ENCODE measurements at places on chromosomes 1 and 21.

DNA sequence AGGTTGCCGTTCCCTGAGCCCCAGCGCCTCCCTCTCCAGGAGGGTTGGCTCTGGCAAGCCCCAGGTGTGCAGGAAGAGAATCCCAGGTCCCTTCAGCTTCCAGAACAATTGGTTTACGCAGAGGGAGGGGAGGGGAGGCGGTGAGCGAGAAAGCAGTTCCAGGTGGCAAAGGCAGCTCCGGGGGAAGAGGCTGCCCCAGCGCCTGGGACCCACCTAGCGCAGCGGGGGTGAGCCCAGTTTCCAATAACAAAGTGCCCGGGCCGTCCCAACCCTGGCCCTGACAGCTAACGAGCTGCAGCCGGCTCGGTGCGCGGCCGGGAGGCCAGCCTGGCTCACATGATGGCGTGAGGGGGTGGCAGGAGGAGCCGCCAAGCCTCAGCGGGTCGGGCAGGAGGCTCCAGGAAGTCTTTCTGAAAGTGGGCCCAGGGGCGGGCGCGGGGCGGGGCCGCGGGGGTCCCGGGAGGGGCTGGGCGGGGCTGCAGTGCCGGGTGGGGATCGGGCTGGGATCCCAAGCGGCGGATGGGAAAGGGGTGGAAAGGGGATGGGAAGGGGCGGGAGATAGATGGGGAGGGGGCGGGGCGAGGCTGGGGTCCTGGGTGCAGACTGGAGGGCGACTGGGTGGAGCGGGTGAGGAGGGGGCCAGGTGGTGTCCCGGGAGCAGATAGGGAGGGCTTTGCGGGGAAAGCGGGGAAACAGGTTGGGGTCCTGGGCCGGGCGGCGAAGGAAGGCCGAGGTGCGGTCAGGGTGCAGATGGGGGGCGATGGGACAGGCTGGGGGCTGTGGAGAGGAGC, 22.8 kb downstream of the DHRS3 start:
- no peak for DNase-seq

GRCh38 chr1:58441699-58442098, 104.8 kb downstream of the OMA1 start:
- DNase-seq, result no peak

DNA sequence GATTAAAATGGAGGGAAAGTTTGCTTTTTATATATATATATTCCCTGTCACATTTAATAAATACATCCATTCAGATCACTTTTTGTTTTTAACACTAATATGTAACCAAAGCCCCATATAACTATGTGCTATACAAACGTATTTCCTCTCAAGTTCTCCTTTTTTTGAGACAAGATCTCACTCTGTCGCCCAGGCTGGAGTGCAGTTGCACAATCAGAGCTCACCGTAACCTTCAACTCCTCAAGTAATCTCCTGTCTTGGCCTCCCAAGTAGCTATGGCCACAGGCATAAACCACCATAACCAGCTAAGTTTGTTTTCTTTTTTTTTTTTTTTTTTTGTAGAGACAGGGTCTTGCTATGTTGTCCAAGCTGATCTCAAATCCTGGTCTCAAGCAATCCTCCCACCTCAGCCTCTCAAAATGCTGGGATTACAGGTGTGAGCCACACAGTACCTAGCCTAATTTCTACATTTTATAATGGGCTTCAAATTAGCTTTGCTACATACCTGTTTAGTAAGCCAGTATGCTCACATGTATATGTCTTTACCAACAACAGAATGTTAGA, 120.0 kb downstream of the TGFBR3 start:
- DNase-seq, result no peak

DNA sequence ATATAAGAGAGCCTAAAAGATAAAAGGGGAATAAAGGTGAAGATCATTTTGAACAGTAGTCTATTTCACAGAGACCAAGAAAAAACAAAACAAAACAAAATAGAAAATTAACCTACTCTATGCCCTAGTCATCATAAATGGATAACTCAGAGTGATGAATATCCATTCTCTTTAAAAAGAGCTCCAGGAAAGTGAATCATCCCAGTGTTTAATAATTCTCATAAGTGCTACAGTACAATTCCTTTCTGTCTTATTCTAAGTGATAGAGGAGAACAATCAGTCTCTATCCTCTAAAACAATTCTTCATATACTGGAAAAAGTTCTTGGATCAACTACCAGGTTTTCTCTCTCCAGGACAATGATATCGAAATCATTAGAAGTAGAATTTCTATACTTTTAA, 45.8 kb downstream of the GDAP2 start:
- DNase-seq, result no peak

DNA sequence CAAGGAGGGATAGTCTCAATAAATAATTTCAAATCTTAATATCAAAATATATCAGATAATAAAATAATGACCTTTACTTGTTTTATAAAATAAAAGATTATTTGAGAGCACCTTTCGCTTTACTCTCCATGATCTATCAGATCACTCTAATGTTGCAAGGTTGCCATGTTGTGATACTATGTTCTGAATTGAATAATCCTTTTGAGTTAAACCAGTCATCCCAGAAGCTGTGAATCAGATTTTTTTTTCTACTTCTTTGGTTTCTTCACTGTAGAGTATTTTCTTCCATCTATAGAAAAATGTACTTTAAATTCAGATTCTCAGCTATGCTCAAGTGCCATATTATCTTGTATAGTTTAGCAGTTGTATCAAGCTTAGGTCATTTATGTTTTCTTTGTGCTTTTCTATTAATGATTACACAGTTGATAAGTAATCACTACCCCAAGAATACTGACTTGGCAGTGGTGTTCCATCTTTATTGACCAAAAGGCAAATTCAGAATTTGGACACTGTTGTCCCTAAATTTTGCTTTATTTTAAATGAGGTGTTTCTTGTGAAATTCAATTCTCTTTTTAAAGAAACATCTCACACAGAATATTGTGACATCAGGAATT, 32.9 kb downstream of the BRDT start:
- DNase-seq, result no peak

DNA sequence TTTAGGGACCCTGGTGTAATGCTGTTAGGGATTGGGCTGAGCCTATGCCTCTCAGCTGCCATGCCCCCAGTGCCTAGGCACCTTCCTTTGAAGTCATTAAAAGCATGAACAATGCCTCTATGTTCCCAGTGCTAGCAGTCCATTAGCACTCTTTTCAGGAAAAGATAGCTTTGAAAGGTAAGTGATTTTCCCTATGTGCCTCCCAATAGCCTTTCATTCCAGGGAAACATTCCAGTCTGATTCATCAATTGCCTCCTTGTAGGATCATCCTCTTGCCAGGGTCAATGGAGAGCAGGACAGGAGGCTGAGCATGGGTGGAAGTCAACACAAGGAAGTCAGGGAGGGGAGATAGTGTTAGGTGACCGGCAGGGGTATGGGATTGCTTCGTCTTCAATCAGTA, 8.6 kb upstream of the IGSF21 start:
- no peak for DNase-seq

DNA sequence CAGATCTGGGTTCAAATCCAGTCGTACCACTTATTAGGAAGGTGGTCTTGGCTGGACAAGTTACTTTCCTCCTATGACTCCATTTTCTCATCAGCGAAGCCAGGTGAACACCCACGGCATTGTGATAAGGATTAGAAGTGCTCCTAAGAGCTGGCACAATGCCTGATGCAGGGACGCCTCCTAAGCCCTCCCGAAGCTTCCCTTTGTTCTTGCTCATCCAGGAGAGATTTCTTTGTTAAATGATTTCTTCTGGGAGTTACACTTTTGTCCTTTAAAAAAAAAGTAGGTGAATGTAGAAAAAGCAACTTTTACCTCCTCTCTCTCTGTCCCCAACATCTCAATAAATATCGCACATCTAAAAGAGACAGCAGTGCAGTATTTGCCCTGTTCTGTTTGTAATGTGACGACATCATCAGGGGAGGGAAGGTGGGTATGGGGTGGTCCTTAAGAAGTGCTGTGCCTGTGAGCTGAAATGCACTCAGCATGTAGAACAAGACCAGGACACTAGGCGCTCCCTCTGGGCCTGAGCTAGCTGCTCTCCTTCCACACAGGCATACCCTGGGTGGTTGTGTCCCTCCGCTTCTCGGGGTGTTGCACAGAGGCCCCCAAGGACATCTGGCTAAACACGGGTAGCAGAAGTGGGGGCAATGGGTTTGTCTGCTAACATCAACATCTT, 43.9 kb downstream of the SUSD4 start:
- no peak for DNase-seq

DNA sequence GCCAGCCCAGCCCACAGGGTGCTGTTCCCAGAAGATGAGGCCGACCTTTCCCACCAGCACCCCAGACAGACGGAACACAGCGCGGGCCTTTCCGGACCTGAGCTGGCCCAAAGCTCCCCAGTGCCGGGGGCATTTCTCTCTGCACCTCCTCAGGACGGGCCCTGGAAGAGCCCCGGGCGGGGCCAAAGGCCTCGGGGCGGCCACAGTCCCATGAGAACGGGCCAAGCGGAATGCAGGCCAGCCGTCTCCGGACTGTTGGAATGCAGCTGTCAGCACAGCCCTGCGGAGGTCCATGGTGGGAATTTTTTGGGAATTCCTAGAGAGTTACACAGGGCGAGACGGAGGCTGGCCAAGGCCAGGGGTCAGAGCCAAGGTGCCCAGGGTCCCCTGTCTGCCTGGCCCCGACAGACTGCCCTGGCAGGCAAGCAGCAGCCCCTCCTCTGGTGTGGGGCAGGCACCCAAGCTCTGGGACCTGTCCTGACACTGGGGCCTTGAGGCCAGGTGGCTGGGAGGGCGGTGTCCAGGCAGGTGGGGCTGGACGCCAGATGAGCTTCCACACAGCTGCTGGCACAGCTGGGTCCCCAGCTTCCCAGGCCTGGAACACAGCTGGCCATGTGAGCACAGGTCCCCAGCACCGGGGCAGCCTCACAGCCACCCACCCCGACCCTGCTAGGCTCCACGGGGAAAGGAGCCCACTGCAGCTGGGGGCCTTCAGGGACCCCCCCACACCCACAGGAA, 63.0 kb downstream of the MEGF6 start:
- DNase-seq, result no peak

DNA sequence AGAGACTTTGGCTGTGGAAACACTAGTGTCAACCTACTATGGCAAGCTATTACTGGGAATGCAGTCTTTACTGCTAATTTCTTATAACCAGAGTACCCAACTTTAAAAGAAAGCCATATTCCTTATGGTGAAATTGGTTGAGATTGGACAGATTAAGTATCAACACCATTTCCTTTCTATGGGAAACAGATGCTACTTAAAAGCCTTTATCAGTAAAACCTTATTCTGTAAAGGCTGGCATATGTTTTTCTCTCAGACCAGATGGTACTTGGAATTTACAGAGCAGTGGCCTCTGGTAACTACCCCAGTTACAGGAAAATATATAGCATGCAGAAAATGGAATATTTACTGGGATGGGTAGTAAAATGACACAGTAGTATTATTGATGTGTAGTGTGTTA, 18.8 kb downstream of the IFI44 start:
- no peak for DNase-seq

DNA sequence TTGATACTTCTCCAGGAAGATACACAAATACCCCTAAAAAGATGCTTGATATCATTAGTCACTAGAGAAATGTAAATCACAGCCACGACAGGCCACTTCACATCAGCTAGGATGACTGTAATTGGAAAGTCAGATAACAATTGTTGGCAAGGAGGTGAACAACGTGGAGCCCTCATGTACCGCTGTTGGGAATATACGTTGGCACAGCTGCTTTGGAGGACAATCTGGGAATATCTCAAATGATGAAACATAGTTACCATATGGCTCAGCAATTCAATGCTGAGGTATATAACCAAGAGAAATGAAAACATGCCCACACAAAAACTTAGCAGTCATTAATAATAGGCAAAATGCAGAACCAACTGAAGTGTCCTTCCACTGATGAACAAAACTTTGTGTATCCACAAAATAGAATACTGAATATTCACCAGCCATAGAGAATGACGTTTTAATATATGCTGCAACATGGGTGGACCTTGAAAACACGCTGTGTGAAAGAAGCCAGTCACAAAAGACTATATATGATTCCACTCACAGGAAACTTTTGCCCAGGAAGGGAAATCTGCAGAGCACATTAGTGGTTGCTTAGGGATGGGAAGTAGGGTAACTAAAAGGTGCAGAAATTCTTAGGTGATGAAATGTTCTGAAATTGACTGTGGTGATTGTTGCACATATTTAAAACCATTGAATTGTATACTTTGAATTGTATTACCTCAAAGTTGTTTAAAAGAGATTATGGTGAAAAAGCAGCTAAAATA, 95.4 kb downstream of the AHCTF1 start:
- no peak for DNase-seq

DNA sequence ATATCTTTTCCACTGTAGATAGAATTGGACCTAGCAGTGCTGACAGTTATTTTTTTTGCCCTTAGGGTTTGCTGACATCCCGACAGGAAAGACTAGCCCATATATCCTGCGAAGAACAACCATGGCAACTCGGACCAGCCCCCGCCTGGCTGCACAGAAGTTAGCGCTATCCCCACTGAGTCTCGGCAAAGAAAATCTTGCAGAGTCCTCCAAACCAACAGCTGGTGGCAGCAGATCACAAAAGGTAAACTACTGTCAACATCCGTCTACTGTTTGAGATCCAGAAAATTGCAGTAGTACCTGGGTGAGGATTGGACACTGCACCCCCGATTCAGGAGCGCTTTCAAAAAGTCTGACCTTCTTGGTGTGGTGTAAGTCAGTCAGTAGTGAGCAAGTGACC, 55.8 kb downstream of the CENPF start:
- DNase-seq, result no peak

- DNase-seq, result no peak
These were observed 5.1 kb upstream of the XPR1 start for GRCh38 chr1:180626711-180627110.

DNA sequence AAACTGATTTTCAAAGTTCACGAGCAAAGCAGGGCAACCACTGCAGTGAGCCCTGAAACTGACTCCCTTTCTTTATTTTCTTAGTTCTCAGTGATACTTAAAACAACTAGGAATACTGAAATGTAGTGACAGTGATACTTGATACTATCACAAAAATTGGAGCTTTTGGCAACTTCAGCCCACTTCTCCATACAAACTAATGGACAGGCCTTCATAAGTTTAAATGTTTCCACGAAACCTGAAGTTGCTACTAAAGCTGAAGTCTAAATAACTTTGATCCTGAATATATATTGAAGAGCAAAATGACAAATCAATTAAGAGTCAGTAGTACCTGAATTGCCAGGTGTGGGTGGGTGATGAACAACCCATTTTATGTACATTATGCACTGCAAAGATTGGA, 10.0 kb downstream of the NR5A2 start:
- DNase-seq, result no peak

GRCh38 chr1:7704214-7705047, 66.7 kb upstream of the VAMP3 start:
- DNase-seq, result peak; percentile 77

DNA sequence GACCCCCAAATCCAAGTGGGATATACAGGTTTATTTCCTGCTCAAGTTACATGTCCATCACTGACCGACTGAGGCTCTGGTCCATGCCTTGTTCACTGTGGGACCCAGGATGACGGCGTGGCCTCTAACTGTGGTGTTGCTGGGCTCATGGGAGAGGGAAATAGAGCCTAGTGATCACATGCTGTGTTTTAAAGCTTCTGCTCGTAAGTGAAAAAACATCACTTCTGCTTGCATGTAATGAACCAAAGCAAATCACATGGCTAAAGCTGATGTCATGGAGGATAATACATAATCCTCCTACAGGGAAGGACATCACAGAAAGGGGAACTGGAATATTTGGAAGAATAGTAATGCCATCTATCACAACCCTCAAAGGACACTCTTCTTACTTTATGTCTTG, 107.6 kb downstream of the FASLG start:
- no peak for DNase-seq

Data from bone marrow (tissue), 2 donors.